ENCODE measurements at places on chromosomes 11 and 22. TPM values are rescaled to one million over a fixed set of nuclear protein-coding genes. Genes with fewer than 3 reads are reported as not detected.

- no peak overlapping the region for H3K4me3 ChIP-seq
- H3K36me3 ChIP-seq = no peaks in the 10 kb centered on the region
- H3K27me3 ChIP-seq = no peaks in the 10 kb centered on the region
- H3K27ac ChIP-seq = no peak overlapping the region
Measured at GRCh38 chr11:60844045-60844869, 2.3 kb downstream of the CCDC86 start.

DNA sequence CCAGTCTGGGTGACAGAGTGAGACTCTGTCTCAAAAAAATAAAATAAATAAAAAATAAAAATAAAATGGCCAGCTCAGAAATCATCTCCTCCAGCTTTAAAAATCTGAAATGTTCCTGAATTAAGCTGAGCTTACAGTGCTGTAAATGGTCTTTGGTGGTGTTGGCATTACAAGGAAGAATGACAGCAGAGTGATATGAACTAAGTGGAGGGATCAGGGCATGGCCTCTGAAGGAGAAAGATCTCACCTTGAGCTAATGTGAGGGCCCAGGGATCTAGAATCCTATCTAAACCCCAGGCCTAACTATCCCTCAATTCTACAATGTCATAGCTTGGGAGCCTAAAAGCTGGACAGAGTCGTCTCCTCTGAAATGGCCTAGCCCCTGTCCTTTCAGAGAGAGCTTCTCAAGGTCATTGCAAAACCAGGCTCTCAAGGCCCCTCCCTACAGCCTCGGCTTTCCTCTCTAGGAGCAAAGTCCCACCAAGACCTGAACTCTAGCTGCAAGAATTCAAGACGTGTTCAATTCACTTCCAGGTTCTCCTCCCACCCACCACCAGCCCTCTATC, 345.4 kb downstream of the BUD13 start:
- no peak overlapping the region for H3K4me3 ChIP-seq
- H3K27me3 ChIP-seq = no peaks in the 10 kb centered on the region
- no peaks in the 10 kb centered on the region for H3K36me3 ChIP-seq
- H3K27ac ChIP-seq = no peak overlapping the region
- H3K4me1 ChIP-seq = no peaks in the 10 kb centered on the region
- no peak for DNase-seq

DNA sequence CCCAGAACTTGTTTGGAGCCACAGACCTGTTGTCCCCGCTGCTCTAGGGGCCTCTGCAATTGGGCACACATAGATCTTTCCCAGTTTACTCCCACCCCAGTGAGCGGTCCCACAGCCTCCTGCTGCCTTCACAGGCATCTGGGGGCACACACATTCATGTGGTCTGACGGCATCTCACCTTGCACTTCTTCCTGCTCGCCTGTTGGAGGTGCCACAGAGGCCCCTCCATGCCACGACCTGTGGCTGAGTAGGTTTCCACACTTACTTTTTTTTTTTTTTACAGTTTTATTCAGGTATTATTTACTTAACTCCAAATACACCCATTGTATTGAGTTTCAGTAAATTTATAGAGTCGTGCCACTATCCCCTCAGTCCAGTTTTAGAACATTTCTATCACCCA, 68.9 kb upstream of the SEPTIN5 start:
- H3K36me3 ChIP-seq = no peaks in the 10 kb centered on the region
- no peak overlapping the region for H3K4me3 ChIP-seq
- H3K4me1 ChIP-seq = no peaks in the 10 kb centered on the region
- H3K27ac ChIP-seq = no peak overlapping the region
- H3K27me3 ChIP-seq = no peaks in the 10 kb centered on the region

GRCh38 chr11:32615422-32615821, 31.8 kb downstream of the EIF3M start:
- no peaks in the 10 kb centered on the region for H3K4me1 ChIP-seq
- no peak overlapping the region for H3K27ac ChIP-seq
- H3K4me3 ChIP-seq = no peak overlapping the region
- DNase-seq = no peak
- no peaks in the 10 kb centered on the region for H3K36me3 ChIP-seq

SSTR3 gene
- total RNA-seq = not detected

DNA sequence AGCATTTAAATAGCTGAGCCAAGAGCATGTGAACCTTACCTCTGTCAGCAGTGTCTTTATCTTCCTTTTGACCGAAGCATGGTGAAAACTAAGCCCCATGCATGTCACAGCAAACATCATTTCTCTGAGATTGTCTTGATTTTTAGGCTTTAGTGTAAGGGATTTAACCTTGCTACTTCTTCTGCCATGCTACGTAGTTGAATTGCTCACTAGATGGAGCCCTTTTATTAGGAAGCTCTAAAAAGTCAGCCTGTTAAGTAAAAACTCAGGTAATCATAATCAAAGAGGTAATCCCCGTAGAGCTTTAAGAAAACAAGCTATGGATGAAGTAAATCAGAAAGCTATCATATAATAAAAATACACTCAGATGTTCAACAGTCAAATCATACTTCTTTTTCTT, 149.5 kb downstream of the PGR start:
- no peaks in the 10 kb centered on the region for H3K27me3 ChIP-seq
- no peaks in the 10 kb centered on the region for H3K36me3 ChIP-seq
- H3K27ac ChIP-seq = no peak overlapping the region
- DNase-seq = no peak
- no peak overlapping the region for H3K4me3 ChIP-seq

DNA sequence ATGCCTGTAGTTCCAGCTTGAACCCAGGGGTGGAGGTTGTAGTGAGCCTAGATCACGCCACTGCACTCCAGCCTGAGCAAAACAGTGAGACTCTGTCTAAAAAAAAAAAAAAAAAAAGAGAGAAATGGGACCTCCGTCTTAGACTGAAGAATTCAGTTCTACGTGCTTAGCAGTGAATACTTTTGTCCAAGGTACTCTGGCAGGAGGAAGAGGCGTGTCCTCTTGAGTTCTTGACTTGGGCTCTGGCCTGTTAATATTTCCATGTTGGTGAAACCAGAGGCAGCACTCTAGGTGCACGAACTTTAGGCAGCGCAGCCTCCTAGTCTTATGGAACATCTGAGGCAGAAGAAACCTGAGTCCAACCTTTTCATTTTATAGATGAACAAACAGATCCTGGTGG, 2.4 kb downstream of the HMBS start:
- no peak overlapping the region for H3K27ac ChIP-seq
- no peak for DNase-seq
- H3K4me3 ChIP-seq = no peak overlapping the region
- no peaks in the 10 kb centered on the region for H3K36me3 ChIP-seq

DNA sequence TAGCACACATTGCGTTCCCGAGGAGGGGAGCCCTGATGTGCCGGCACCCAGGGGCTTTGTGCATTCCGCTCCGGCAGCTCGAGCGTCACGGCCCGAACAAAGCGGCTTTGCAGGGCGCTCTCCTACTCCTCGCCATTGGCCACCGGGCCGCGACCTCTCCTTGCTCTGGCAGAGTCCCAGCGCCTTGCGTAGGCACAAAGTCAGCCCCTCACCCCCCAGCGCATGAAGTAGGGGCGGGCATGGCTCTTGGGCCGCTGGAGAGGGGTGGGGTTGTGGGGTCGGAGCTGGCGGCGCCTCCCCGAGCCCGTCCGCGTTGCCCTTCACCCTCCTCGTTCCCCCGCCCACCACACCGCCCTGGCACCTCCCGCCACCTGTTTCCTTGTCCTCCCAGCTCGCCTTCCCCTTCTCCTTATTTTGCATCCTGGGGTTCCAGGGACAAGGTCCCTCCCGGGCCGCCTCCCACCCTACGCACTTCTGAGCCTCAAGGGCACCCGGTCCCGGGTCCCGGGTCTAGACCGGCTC, 753 bp upstream of the PPARA start:
- H3K4me3 ChIP-seq = peak overlapping the region; percentile 49
- peak; percentile 55 for DNase-seq
- H3K36me3 ChIP-seq = no peaks in the 10 kb centered on the region
- H3K27me3 ChIP-seq = no peaks in the 10 kb centered on the region
